Stimulated activated CD8-positive, alpha-beta memory T cell treated with anti-CD3 and anti-CD28 coated beads, Interleukin-7, amount 100 ng/mL, for 24 hours (primary cell): ENCODE measurements at places on chromosomes 4 and X.

DNA sequence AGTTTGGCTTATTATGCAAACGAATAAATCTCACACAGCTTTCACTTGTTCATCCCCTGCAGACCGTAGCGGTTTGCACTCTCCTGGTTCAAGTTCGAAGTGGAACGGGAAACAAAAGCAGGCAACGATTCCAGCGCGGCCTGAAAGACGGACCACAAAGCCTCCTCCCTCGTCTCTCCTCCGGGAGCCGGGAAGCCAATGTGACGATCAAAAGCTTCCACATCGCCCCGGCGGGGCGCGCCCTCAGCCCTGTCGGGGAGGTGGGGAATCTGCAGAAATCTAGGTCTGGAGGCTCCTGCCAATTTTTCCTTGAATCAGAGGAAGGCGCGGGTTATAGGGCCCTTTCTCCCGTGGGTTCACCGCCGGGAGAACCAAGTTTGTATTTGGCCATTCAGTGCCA is 16.9 kb upstream of the ZIC3 start:
- DNase-seq = no peak

DNA sequence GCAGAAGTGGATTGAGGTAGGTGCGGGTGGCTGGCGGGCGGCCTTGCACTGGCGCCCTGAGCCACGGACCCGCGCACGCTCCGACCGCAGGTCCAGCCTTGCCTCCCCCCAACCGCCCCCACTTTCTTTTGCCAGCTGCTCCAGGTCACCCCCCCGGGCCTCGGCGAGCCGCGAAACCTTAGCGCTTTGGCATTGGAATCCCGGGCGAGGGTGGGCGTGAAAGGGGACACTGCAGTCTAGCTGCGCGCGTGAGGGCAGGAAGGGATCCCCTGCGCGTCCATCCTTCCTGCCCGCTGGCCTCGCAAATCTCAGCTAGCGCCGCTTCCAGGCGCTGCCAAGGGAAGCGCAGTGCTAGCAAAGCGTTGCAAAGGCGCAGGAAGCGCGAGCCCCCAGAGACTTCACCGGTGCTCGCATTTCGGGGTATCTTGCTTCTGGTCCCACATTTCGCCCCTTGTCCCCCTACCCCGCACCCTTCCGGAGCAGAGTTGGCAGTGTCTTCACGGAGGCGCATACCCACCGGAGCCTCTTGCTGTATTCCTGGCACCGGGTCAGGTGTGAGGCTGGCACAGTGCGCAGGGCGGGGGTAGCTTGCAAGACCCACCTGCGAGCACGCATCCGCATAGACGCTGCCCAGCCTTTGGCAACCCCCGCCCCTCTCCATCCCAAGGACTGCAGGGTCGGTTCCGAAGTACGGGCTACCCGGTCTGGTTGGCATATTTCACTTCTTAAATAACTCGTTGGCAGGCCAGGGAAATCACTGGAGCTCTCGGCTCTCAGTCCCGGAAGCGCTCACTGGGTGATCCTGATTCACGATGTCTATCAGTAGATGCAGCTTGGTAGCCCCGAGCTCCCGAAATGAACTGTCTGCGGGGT is 104.4 kb downstream of the UCHL1 start:
- DNase-seq = no peak

GRCh38 chr4:169715826-169716225 is 41.9 kb downstream of the HPF1 start:
- DNase-seq = no peak

- DNase-seq = peak; percentile 6
These were observed 41.2 kb downstream of the LONRF3 start for GRCh38 chrX:119015407-119016237.

DNA sequence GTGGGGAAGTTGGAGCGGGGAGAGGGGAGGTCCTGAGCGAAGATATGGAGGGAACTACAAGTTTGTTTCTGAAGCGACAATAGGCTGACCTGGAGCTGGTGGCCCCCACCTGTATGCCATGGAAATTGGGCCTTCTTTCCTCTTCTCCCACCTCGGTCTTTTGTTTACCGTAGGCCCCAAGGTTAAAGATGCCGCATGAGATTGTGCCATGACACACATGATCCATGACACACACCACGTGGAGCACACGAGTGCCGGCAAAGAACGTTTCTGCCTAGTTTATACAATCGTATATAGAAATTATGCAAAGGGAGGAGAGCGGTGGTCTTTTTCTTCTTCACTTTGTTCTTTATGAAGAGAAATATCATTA is 408 bp downstream of the TMEM33 start:
- DNase-seq = peak; percentile 12

GRCh38 chr4:79308137-79308536 is 17.7 kb downstream of the NAA11 start:
- DNase-seq = no peak

DNA sequence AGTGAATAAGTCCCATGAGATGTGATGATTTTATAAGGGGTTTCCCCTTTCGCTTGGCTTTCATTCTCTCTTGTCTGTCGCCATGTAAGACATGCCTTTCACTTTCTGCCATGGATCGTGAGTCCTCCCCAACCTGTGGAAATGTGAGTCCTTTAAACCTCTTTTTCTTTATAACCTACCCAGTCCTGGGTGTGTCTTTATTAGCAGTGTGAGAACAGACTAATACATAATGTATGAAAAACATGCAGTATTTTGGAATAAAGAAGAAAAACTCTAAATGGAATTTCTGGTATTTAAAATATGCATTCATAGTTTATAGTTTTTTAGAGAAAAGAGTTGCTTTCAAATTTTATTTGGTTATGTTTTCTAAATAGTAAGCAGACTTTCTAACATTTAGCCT is 360.7 kb downstream of the PCDH7 start:
- DNase-seq = no peak

GRCh38 chrX:96407501-96407900 is 277.1 kb upstream of the DIAPH2 start:
- no peak for DNase-seq

DNA sequence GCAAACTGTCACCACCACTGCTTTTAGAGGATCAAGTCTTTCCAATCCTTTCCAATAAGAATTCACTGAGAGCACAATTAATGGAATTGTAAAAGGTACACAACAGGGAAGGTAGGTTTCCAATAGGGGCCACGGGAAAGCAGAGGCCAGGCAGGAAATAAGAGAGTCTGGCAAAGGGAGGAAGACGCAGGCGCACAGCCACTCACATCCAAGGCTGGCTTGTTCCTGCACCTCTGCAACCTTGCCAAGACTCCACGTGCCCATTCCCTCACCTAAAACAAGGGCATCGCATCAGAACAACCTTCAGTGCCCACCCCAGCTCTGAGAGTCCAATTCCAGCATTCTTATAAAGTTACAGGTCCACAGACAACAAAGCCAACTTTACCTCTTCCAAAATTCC is 81.2 kb downstream of the AFAP1 start:
- no peak for DNase-seq

- no peak for DNase-seq
These were observed 38.2 kb downstream of the CENPI start for GRCh38 chrX:101136235-101136634.

DNA sequence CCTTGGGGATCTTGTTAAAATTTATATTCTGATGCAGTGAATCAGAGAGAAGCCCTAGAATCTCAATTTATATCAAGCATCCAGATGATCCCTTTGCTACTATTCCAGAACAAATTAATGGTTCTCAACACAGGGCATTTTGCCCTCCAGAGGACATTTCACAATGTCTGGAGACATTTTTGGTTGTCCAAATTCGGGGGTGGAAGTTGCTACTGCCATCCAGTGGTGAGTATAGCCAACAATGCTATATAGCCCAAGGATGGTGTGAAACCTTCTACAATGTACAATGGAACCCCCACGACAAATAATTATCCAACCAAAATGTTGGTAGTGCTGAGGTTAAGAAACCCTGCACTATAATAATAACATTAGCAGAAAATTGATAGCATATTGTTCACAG is 2440.0 kb downstream of the PCDH7 start:
- DNase-seq = no peak

GRCh38 chrX:34426334-34426733 is 230.8 kb downstream of the TMEM47 start:
- DNase-seq = no peak

DNA sequence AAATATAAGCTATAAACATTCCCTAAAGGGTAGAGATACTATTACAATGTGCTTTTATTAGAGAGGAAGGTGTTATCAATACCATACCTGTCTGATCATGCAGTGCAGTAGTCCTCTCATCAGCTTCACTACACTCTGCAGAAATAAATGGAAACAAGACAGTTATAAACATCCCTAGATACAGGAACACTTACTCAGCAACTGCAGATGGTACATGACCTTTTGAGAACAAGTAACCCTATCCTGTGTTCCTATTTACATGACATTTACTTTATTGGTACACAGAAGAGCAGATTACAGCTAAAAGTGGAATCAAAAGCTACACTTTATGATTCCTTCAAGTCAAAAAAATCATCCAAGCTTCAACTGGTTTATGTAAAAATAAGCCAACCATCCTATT is 9.0 kb downstream of the PHKA1 start:
- DNase-seq = no peak

DNA sequence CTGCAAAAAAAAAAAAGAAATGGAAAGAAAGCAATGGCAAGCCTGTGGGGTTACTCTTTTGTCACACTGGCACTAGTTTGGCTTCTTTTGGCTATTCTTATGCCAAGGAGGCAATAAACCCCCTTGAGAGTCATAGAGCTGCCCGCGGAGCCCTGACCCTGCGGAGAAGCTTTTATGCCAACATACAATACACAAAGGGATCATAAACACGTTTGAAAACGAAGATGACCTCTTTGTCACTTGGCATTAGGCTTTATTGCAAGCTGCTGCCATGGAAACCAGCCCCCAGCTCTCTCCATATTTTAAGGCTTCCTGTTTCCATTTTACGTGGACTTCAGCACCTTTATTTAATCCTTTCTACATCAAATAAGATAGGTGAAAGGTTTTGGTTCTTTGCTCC is 7.6 kb downstream of the NEUROG2 start:
- DNase-seq = no peak

DNA sequence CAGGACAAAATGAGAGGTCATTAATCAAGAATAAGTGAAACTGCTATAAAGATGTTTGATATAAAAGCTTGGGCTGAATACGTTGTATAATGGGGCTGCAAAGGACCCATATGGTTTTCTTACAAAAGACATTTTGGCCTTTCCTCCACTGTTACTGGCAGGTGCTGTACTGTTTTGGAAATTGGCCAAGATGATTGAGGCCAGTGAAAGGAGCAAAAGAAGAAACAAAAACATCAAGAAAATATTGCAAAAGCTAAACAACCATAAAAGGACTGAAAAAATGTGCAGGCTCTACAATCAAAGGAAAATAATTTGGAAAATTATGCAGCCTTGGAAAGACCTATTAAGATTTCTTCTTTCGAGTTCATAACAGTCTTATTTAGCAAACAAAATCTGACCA is 222.2 kb upstream of the PPP1R2C start:
- no peak for DNase-seq

GRCh38 chr4:102553982-102554381 is 52.8 kb downstream of the NFKB1 start:
- DNase-seq = no peak

GRCh38 chrX:119759248-119759766 is 919 bp downstream of the SOWAHD start:
- no peak for DNase-seq

DNA sequence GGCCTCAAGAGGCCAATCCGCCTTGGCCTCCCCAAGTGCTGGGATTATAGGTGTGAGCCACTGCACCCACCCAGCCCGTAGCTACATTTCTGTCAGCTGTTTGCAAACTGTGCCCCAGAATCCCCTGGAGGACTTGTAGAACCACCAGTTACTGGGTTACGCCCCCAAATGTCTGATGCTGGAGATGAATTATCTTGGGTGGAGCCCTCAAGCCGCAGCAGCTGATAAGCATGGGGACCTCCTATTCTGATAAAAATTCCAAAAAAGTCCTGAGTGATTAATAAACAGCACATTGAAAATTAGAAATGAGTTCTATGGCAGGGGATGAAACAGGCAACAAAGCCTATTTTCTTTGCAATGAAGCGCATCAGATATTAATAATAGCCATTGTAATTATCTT is 105.0 kb downstream of the PTTG2 start:
- DNase-seq = no peak

- DNase-seq = no peak
These were observed 21.8 kb downstream of the SPANXC start for GRCh38 chrX:141220342-141221008.

- DNase-seq = no peak
These were observed 10.9 kb downstream of the FAM241A start for GRCh38 chr4:112156112-112156511.

GRCh38 chr4:52266537-52267137 is 215.5 kb downstream of the SPATA18 start:
- no peak for DNase-seq

- DNase-seq = no peak
These were observed 745.9 kb downstream of the RPA4 start for GRCh38 chrX:97629597-97629985.

- no peak for DNase-seq
These were observed 50.7 kb upstream of the USP38 start for GRCh38 chr4:143133977-143134376.

DNA sequence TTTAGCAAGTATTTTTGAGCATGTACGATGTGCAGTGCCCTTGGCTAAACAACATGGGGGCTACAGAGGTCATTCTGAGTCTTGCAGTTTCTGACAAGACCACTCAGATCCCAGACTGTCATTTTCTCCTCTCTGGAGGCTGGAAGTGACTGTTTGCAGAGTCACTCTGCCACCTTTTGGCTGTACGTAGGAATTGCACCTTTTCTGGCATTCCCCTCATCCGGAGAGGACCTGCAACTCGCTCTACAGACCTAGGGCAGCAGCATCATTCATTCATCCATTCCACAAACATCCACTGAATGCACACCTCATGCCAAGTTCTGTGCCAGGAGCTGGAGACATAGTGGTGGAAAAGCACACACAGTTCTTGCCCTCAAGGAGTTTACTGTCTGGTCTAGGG is 160.4 kb upstream of the GPR101 start:
- no peak for DNase-seq

GRCh38 chr4:110135523-110135922 is 62.9 kb downstream of the ELOVL6 start:
- DNase-seq = no peak

- DNase-seq = no peak
These were observed 77.8 kb upstream of the HELT start for GRCh38 chr4:184940500-184940899.

DNA sequence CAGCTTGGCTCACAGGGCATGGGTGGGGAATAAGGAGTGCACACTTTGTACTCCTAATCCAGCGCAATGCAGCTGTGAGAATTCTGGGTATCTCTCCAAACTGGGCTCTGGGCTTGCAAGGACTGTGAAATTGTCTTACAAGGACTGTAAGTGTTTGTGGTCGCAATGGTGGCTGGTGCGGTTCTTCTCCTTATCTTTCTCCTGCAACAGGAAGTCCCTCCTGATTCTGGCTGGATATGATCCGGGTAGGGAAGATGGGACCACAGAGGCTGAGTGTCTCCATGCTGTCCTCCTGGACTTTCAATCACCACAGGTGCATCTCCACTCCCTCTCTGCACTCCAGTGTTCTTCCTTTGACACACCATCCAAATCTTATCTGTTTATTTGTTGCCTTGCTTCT is 55.7 kb upstream of the GYPE start:
- DNase-seq = no peak

DNA sequence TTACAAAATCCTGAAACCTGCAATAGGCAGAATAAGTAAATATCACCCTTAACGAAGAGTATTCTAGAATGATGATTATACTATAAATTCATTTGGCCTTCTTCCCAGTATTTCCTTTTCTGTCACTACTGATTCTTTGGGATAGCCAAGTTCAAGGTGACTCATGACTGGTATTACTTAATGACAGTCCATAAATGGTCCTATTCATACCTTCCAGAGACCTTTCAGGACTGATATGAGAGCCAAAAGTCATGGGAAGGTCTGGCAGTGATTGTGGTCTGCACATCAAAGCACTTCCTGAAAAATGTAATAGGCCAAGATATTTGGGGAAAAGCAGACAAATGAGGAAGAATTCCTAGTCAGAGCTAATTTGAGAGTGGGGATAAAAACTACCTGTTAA is 239.6 kb upstream of the FAM47A start:
- DNase-seq = no peak
